ENCODE measurements at places on chromosomes 3 and 15. TPM values are rescaled to one million over a fixed set of nuclear protein-coding genes. Genes with fewer than 3 reads are reported as not detected.

- DNase-seq, result no peak
Measured at GRCh38 chr15:93278783-93279182, 189.8 kb upstream of the RGMA start.

DNA sequence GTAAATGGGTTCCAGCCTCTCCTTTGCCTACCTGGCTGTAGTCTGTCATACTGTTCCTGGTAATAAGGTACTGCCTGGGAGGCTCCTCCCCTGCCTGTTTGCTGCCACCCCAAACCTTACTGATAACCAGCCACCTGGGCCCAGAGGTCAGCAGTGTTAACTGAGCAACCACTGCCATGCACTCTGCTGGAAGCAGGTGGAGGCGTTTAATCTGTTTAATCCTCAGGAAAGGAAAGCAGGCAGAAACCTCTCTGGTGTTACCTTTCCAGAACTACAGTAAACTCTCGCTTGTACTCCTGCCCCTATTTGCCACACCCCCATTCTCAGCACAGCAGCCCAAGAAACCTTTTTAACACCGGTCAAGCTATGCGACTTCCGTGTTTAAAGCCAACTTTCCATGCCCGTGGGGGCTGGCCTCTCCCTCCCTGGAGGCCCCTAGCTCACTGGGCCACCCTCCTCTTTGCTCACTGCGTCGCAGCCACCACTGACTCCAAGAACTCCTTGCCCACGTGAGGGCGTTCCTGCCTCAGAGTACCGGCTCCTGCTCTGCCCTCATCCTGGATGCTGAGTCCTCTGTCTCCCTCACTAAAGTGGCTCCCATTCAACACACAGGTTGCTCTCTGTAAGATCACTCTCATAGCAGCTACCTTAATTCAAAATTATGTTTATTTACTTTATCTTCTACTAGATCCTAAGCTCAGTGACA is 8.3 kb downstream of the BDH1 start:
- DNase-seq, result peak; percentile 79

DNA sequence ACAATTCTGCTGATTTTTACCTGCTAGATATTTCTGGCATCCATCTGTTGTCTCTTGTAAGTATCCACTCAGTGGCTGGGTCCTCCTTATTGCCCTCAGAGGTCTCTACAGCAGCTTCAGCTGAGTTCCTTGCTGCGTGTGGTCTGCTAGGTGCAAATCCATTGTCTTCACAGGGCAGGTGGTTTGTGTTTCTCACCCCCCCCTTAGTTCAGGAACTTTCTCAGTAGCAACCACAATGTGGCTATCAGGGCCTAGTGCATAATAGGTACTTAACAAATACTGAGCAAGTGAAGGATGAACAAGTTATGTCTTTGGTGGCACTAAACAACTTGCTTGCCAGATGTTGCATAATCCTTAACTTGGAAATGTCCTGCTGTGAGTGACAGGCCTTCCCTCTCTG is 96.7 kb upstream of the KLHL25 start:
- no peak for DNase-seq

DNA sequence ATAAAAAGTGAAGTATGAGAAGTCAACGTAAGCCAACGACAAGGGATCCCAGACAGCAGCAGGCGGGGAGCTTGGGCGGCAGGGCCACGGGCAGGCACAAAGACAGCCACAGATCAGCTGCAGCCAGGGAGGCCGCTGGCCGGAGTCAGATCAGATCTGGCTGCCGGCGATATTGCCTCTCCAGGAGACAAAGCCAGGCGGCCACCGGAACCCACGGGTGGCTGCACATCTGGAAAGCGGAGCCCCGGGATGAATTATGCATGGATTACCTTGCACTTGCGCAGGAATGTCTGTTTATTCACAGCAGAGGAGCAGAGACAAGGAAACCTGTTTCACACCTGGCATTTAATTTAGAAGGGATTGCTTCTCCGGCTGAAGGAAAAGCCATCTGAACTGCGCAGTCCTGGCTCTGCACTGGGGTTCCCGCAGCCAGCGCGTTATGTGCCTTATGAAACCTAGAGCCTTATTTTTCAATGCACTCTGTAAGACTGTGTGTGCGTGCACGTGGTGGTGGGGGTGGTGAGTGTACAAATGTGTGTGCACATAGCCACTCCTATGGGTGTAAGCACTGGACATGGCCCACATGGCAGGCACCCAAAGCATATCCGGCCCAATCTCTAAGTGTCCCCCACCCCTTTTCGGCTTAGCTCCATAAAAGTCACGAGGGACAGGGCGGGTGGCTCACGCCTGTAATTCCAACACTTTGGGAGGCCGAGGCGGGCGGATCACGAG is 427.8 kb upstream of the MCTP2 start:
- DNase-seq, result no peak

GRCh38 chr3:11944052-11944673 is 60.0 kb upstream of the SYN2 start:
- DNase-seq, result peak; percentile 87

- DNase-seq, result no peak
Measured at GRCh38 chr3:43215663-43216275, 70.6 kb upstream of the SNRK start.

DNA sequence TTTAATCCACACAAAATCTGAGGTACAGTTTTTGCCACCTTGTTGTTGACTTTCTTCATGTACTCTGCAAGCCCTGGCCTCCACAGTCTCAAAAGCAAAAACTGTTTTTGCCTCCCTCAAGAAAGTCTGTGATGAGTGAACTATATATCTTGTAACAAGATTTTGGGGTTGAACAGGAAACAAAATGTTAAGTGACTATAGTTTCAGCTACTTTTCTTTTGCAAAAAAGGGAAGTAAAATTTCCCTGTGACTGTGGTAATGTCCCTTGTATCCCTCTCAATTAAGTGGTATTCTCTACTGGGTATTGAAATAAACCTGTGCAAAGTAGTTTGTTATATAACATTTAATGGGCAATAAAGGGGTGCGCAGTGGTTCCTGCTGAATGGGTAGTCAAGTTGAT is 21.3 kb upstream of the SCAANT1 start:
- no peak for DNase-seq

GRCh38 chr3:160648701-160649100 is 28.3 kb upstream of the ARL14 start:
- no peak for DNase-seq

DNA sequence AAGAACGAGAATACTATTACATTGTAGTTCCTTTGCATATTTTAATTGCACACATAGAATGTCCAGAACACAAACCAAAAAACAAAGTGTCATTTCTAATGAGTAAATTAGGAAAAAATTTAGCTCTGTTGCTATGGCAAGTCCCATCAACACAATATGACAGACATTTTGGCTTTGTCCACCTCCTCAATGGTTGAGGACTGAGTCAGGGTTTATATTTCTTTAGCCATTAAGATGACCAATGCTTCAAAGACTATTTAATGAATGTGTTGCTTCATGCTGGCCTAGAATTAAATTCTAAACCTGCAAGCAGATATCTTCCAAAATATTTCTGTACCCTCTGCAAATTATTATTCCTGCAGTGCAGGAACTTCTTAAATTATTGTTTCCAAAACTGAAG is 719.2 kb downstream of the NTRK3 start:
- no peak for DNase-seq

- no peak for DNase-seq
Measured at GRCh38 chr15:75725719-75726607, 13.3 kb upstream of the CSPG4 start.

DNA sequence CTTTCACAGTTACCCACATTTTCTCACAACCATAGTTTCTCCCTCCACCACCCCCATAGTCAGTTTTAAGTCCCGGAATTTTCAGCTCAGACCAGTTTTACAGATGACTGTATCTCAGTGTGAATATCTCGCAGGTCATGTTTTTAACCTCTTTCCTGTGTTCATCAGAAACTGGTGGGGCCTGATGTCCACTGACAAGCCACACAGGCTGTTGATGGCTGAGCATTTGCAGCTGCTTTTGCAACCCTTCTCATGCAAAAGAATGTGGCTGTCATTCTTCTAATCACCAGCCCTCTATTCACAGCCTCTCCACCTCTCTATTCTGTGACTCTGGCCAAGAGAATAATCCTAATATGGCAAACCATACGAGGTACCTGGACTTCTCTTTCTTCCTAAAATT is 8.5 kb downstream of the GYG1 start:
- DNase-seq, result no peak

GRCh38 chr15:75727851-75728715 is 15.4 kb upstream of the CSPG4 start:
- peak; percentile 66 for DNase-seq

DNA sequence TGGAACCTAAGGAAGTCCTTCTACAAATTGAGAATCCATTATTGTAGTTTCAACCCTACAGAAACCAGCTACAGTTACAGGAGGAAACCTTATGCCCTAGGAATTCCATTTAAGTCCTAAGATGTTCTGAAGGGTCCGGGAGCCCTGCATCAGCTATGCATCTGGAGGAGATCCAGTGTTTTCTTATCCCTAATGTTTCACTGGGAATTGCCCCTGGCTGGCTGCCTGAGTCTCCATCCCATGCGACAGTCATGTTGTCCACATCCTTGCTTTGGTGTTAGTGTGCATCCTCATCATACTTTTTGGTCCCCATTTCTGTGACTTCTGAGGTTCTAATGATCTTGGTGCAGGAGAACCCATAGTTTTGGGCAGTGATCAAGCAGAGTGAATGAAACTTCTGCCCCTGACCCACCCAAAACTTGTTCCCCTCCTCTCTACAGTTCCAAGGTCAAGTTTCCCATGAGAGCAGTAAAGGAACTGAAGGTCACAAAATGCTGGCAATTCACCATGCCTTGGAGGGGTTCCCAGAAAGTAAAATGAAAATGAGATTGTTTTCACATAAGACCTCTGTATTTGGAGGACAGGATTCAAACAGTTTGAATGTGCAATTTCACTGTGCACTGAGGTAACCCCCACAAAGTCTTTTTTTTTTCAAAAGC is 121.9 kb upstream of the PHLDB2 start:
- DNase-seq, result no peak

DNA sequence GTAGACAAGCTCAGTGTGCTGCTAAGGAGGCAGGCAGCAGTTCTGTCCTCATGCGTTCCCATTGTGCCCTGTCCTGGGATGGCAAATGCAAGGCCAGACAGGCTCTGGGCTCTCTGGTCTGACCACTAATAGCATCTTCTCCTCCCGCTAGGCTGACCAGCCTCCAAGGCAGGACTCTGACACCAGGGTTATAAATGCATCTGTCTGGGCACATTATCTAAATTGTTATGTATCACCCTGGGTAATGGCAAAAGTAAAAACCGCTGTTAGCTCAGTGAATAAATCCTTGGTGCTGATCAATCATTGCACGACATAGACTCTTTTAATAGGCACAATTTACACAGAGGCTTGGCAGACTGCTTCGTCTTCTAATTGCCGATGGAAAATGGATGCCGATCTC is 85.6 kb downstream of the CLSTN2 start:
- no peak for DNase-seq

- no peak for DNase-seq
Measured at GRCh38 chr3:39124876-39125840, 17.7 kb downstream of the TTC21A start.

DNA sequence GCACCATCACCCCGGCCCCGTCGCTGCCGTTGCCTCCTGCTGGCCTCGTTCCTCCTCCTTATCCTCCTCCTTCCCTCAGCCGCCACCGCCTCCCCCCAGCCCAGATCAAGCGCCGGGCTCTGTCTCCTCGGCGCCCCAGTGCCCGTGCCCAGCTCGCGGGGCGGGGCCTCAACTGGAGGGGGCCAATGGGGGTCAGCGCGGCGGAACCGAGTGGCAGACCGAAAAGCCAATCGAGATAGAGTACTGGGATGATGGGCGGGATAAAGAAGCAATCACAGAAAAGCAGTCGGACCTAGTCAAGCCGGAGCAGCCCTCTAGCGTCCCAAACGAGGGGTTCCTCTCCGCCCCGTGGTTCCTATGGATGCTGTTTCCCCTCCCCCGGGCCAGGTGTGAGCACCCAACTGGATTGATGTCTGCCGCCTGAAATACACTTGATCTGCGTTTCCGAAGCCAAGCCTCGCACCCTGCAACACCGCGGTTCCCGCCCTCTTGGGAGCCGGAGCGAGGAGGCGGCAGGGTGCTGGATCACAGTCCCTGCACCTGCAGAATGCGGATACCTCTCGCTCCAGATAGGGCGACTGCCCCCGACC is at the start of gene FRMD5:
FRMD5 (minus strand) TSS at position 121 of the 590 bp plus-strand sequence.
- peak; percentile 97 for DNase-seq

DNA sequence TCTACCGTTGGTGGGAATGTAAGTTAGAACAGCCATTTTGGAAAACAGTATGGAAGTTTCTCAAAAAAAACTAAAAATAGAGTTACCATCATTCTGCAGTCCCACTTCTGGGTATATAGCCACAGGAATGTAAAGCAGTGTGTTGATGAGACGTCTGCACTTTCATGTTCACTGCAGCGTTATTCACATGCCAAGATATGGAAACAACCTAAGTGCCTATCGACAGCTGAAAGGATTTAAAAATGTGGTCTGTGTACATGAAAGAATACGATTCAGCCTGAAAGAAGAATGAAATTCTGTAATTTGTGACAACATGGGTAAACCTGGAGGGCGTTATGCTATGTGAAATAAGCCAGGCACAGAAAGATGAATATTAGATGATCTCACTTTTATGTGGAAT is 157.7 kb downstream of the THSD4 start:
- DNase-seq, result no peak

- DNase-seq, result no peak
Measured at GRCh38 chr15:60803059-60803458, 324.1 kb upstream of the ICE2 start.

- no peak for DNase-seq
Measured at GRCh38 chr15:68781766-68782588, 38.7 kb downstream of the ANP32A start.

- DNase-seq, result no peak
Measured at GRCh38 chr3:40766396-40766795, 241.6 kb downstream of the ZNF621 start.

- DNase-seq, result no peak
Measured at GRCh38 chr15:91609231-91609630, 244.3 kb upstream of the SLCO3A1 start.

GRCh38 chr3:148840451-148840850 is 12.8 kb downstream of the CPB1 start:
- no peak for DNase-seq

- DNase-seq, result no peak
Measured at GRCh38 chr3:98563661-98564281, 29.6 kb downstream of the CPOX start.

GRCh38 chr15:63040954-63041353 is 1.6 kb upstream of the TPM1 start:
- DNase-seq, result no peak

LEKR1 gene
- total RNA-seq, result not detected

PROS1 gene
- total RNA-seq, result 13.7 TPM

EMC7 gene
- 52.4 TPM for total RNA-seq

PRSS50 gene
- not detected for total RNA-seq

HMCES gene
- total RNA-seq, result 33.0 TPM

ARF4 gene
- total RNA-seq, result 106 TPM

NRROS gene
- 11.6 TPM for total RNA-seq

ATP13A5 gene
- not detected for total RNA-seq

AVEN gene
- 37.5 TPM for total RNA-seq

NBEAL2 gene
- total RNA-seq, result 27.2 TPM

UBE2E1 gene
- total RNA-seq, result 174 TPM

RLBP1 gene
- 6.6 TPM for total RNA-seq

GNAT1 gene
- not detected for total RNA-seq

HEMK1 gene
- 3.4 TPM for total RNA-seq

MINAR1 gene
- total RNA-seq, result 0.20 TPM
